ENCODE measurements at places on chromosomes 5 and 9.
A peak's percentile ranks its signal among the peaks of the same experiment; 100 is the strongest.

DNA sequence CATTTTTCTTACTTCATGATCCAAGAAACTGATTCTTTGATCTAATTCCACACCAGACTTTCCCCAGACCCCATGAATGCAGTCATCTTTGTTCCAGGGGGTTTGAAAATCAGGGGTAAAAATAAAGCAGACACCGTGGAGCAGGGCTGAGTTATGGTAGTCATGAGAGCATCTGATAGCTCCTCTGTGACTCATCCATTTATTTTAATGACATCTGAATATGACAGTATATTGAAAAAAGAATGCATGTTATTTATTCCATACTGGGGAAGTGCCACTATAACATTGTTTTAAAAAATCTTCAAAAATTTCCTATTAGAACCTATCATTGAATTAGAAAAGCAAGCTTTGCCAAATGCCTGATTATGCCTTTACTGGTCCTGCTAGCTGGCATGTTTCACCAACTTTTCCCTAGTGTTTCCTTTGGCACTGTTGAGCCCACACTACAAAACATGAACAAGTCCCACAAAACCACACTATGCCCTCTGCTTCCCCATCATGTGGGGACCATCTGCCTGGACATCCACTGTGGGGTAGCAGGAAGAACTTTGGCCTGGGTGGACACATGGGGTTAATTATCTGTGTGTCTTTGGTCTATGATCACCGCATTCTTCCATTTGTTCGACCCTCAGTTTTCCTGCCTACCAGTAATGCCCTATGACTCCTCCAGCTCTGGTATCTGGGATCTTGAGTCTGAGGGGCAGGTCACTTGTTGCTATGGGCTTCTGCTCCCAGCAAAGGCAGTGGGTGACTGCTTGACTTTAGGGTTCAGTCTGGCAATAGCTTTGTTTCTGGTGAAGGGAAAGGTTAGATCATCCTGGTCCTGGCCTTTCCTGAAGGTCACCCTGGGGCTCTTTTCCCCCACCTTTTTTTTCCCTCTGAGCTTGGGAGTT, 82.7 kb upstream of the PANK3 start:
- DNase-seq = no peak

DNA sequence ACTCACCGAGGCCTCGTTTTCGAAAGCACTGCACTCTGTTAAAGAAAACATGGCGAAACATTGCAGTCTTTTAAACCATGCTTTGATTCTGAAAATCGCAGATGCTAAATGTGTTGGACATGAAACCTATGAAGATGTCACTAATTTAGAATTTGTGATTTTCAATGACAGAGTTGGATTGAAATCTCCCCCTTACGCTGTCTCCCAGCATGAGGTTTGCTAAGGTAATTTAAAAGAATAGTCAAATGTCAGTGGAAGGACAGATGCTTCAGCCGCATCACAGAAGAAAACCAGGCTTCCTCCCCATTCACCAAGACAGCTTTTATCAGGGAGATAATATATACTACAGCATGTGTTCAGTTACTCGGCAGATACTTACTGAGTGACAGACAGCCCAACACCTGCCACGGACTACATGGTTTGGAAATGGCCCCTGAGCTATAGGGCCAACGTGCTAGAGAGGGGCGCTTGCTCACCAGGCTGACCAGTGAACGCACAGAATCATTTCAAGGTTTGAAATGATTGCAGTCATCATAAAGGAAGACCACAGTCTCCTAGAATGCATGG, 136.9 kb downstream of the ADAMTS16 start:
- no peak for DNase-seq

DNA sequence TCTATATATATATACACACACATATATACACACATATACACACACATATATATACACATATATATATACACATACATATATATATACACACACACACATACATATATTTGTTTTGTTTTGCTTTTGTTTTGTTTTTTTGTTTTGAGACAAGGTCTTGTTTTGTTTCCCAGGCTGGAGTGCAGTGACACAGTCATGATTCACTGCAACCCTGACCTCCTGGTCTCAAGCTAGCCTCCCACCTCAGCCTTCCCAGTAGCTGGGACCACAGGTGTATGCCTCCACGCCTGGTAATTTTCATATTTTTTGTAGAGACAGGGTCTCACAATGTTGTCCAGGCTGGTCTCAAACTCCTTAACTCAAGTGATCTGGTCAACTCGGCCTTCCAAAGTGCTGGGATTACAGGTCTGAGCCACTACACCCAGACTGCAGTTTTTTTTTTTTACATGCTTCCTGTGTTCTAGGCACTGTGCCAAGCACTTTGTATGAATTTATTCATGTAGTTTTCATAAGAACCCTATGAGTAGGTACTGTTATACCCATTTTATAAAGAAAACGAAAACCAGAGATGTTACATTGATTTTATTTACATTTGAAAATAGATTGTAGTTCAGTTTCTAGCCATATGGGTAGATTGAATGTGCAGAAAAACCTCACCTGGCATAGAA, 120.7 kb downstream of the PBX3 start:
- no peak for DNase-seq

DNA sequence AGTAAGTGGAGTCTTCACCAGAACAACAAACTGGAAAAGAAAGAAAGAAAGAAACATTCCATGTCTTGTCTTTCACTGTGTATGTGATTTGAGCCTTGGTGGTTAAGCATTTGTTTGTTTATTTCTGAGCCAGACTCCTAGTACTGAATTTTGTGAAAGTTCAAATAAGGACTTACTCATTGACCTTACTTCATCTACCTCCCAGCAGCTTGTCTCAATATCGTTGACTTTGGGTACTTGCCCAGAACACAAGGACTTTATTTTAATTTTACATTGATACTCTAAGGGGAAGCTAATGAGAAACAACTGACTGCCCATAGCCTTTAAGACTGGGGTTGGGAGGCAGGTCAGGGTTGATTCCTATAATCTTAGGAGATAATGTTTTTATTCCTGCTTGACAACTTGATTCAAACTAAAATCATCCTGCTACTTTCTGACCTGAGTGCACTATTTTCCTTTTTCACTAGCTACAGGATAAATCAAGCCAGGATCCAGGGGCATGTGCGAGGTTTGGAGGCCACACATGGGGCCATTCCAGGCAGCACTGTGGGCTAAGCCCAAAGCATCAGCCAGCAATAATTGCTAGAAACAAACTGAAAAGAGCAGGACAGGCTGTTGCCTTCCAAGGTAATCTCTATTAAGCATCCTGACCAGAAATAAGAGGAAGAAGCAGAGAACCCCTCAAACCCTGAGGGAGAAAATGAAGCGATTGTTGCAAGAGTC, 138.9 kb upstream of the RUSC2 start:
- DNase-seq = no peak

GRCh38 chr5:111513131-111513520, 791 bp upstream of the STARD4 start:
- DNase-seq = no peak

GRCh38 chr5:111201705-111202104, 22.5 kb upstream of the CAMK4 start:
- DNase-seq = no peak

DNA sequence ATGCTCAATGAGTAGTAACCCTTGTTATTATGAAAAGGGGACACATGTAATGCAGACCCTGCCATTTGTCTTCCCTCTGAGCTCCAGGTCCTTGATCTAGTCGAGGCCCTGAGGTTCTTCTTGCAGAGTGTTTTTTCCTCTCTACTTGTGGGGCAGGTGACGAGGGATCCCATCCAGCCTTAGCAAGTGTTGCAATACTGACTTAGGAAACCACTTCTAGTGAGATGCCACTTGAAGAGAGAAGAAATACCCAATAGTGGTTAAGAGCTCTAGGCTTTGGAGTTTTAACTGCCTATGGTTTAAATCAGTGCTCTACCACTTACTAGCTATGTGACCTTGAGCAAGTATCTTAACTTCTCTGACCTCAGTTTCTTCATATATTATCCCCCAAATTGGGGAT, 10.2 kb downstream of the PPARGC1B start:
- no peak for DNase-seq

DNA sequence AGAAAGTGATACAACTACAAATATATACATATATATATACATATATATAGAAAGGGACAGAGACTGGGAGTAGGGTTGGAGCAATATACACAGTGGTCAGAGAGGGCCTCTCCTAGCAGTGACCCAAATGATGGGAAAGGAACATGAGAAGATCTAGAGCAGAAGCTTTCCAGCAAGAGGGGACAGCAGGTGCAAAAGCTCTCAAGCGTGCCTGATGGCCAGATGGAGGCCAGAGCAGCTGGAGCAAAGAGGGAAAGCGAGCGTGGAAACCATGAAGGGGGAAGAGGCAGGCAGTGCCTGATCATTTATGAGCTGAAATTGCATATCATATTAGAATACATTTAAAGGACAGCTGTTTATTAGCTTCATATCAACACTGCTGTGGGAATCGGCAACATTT, 7.6 kb upstream of the GRPEL2 start:
- no peak for DNase-seq

DNA sequence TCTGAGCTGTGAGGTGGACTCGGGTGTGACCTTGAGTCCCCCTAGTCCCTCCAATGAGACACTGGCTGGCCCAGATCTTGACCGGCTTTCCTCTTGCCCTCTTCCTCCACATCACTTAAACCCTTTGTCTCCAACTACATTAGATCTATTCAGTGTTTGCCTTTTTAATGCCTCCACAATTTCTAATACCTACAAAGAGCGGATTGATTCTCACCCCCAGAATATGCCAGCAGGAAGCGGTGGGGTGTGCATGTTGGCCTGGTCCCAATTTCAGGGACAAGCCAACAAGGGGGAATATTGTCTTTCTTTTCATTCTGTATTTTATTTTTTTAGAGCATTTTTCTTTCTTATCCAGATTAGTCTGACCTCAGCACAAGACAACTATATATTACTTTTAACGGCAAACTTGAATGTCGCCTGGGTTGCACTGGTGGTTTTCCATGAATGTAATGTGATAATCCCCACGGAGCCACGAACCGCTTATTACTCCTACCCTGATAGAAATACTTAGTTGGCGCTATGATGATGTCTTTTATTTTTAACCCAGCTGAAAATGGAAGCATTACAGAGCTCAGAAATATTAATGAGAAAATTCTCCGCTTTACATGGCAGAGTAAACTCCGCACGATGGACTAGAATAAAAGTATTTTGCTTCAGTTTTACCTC, 68.5 kb upstream of the MYO10 start:
- DNase-seq = no peak

GRCh38 chr5:117615226-117615625, 1040.6 kb upstream of the SEMA6A start:
- DNase-seq = no peak

DNA sequence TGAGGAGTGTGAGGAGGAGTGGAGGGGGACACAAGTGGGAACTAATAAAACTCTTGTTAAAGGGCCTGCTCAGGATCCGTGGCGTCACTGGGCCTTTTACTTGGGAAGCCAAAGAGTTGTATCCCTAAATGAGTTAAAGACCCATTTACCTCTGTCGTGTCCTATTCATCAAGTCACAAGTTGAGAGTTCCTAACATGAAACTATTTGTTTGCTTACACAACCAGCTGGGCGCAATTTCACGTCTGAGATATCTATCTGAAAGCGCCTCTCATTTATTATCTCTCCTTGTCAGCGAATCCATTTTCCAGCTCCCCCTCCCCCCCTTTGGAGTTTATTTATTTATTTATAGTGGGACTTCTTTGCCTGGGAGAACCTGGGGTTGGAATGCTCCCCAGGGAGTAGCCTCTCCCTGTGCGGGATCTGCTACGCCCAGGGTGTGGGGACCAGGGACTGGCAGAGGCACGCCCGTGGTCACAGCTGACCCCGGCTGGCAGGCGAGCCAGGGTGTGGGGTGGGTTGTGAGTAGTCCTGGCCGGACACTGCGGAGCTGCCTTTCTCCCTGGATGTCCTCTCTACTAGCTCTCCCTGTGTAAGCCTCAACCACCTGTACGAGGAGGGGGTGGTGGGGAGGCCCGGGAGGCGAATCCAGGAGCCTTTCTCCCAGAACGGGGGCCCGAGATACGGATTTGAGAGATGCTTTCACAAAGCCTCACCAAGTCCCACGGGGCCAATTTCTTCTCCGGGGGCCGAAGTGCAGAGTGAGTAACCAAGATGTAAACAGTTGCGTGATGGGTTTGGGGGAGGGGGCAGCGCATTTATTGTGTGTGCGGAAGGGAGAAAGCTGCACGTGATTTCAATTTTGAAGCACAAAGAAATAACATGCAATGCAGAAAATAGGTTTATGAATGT, 15.3 kb downstream of the NR2F1 start:
- no peak for DNase-seq

DNA sequence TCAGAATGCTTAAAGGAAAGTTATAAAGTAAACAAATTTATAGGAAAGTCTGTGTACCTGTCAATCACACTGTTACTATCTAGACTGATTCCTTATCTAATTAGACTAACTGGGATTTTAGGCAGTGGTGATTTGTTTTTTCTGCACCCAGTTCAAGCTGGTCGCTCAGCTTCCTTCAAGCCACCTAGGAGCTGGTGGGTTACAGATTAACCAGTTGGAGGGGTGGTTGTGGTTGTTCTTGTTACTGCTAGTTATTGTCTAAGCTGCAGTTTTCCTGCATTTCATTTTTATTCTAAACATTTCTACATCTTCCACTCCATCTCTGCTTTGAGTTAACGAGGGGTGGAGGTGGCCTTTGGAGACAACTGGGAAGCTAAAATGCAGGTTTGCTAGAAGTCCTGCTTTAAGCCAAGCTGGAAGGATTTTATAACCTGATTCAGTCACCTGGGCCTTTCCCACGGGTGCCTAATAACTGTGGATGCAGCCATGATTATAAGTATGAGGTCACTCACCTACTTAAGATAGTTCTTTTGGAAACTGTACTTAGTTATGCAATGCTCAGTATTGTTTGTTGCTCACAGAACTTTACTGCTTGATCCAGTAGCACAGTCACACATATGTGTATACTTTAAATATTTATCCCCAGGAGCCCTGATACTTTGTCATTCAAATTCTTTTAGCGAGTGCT, 303.9 kb upstream of the DAP start:
- no peak for DNase-seq

- no peak for DNase-seq
Measured at GRCh38 chr5:95256991-95257390, 27.9 kb downstream of the MCTP1 start.

DNA sequence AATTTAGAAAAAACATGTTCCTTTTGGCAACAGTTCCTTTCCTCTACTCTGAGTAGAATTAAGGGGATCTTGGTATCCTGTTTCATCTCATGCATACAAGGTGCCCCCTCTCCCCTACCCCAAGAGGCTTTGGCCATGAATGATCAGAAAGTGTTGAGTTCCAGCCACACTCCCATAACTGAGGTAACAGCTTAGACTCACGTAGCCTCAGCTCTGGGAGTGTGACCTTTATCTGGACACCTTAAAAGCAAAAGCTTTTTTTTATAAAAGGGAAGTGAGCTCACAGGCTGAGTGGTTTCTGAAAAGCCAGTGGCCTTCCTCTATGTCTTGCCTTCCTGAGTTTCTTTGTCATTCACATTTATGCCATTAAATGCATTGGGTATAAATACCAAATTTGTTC, 900 bp upstream of the HAVCR2 start:
- peak; percentile 73 for DNase-seq

GRCh38 chr9:74724317-74724716, 163.4 kb downstream of the TRPM6 start:
- DNase-seq = no peak

Data from CD14-positive monocyte (primary cell).